ENCODE measurements at places on chromosomes 1 and 21.

- DNase-seq, result no peak
These were observed 15.0 kb downstream of the NFIA start for GRCh38 chr1:61097317-61097716.

DNA sequence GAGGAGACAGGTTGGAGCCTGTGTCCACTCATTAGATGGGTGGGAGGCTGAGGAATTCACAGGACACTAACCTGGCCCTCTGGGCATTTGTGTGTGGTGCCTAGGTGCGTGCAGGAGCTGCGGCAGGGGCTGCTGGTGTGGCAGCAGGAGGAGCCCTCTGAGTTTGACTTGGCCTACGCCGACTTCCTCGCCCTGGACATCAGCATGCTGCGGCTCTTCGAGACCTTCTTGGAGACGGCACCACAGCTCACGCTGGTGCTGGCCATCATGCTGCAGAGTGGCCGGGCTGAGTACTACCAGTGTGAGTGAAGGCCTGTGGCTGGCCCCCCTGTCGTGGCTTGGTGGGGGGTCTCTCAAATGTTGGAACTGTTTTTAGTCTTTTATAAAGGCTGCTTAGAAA lies 3.6 kb downstream of the XKR8 start:
- DNase-seq, result no peak

GRCh38 chr1:201456499-201457309 lies 12.3 kb downstream of the PHLDA3 start:
- DNase-seq, result no peak

GRCh38 chr1:236810018-236810417 lies 14.9 kb downstream of the MTR start:
- no peak for DNase-seq

DNA sequence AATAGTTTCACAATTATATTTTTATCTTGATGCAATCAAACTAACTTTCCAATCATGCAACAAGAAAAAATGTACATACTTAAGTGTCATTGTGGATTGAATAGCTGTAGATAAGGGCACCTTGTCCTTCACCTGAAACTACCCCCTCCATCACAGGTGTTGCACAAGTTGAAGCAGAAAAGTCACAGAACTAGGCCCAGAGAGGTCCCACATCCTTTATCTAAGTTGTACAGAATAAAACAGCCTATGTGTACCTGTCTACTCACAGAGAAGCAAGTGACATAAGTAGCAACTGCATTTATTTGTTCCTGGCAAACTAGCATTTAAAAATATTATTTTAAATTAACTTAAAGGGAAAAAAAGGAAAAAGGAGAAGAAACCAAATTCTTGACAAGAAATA lies 256.8 kb downstream of the FAF1 start:
- no peak for DNase-seq
